ENCODE measurements at places on chromosomes 6 and 20. TPM values are rescaled to one million over a fixed set of nuclear protein-coding genes. Genes with fewer than 3 reads are reported as not detected.
A peak's percentile ranks its signal among the peaks of the same experiment; 100 is the strongest.

- no peak for DNase-seq
These were observed 73.7 kb downstream of the FARS2 start for GRCh38 chr6:5335020-5335419.

DNA sequence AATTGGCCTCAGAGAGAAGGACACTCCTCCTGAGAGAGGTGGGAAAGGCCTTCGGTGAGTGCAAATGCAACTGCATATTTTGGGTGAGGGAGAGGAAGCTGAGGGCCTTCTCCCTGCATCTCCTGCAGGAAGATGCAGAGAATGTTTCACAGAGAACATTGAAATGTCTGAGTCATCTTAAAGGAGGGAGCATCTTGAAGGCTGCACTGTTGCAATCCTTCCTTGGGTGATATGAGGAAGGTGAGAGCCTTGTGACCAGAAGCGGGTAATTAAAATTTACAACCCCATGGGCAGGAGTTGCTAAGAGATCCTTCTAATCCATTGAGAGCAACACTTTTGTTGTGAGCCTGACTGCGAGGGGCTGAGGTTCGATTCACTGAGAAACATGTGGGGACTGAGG is 375.7 kb upstream of the MARCKS start:
- no peak for DNase-seq

DNA sequence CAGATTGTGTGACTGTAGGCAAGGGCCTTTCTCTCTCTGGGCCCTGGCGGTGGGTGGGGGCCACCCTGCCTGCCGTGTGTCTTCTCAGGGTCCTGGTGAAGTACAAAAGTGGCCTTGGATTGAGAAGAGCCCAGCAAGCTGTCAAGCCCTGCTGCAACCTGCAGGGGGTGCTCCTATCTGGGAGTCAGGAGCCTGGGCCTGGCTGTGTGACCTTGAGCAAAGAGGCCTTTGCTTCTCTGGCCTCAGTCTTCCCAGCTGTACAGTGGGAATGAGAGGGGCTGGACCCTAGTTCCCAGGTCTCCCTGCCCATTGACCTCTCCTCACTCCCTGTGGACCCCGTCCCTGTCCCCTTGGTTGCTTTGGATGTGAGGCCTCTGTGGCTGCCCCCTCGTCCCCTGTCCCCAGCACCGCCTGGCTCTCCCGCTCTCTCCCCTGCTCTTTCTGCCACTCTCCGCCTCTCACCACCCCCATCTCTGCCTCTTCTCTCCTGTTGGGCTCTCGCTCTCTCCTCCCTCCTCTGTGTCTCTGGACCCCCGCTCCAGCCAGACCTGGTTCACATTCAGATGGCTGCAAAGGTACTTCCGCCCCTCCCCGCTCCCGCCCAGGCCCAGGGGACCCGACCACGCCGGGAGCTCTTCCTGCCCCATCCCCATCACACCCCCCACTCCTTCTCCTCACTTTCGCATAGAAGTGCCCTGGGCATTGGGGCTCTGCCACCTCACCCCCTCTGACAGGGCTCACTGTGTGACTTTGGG is 46.7 kb downstream of the SRC start:
- DNase-seq, result no peak

DNA sequence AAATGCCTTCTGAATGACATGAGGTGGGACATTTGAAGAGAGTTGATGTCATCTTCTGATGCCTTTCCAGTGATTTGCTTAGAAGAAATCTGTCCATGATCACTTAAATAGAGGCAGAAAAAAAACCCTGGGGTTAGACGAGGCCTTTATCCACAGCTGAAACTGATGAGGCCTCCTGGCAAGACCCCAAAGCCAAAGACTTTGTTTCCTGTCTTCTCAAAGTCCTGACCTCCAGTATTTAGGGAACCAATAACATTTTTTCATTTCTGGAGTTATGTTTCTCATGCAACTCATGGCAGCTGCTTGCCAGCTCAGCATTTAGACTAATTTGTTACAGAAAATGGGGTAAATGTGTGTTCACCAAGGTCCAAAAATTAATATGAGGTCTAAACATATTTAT is 248.0 kb upstream of the PRDM1 start:
- DNase-seq, result no peak

DNA sequence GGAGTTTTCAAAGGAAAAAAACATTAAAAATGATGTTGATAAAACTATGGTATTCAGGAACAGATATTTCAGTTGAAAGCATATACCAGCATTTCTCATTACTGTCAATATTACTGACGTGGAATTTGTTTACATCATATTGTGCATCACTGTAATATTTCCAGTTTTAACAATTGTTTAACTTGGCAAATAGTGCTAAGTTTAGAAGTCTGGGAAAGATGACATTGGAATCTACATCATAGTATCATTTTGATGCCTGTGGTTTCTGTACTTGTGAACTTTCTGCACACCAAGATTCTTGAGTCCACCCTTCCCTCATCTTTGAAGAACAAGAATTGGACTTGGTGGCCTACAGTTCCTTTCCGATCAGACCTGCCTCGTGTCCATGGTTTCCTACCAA is 98.1 kb downstream of the RALGAPA2 start:
- DNase-seq, result no peak

GRCh38 chr20:31909253-31910070 is 39.0 kb downstream of the TTLL9 start:
- no peak for DNase-seq

DNA sequence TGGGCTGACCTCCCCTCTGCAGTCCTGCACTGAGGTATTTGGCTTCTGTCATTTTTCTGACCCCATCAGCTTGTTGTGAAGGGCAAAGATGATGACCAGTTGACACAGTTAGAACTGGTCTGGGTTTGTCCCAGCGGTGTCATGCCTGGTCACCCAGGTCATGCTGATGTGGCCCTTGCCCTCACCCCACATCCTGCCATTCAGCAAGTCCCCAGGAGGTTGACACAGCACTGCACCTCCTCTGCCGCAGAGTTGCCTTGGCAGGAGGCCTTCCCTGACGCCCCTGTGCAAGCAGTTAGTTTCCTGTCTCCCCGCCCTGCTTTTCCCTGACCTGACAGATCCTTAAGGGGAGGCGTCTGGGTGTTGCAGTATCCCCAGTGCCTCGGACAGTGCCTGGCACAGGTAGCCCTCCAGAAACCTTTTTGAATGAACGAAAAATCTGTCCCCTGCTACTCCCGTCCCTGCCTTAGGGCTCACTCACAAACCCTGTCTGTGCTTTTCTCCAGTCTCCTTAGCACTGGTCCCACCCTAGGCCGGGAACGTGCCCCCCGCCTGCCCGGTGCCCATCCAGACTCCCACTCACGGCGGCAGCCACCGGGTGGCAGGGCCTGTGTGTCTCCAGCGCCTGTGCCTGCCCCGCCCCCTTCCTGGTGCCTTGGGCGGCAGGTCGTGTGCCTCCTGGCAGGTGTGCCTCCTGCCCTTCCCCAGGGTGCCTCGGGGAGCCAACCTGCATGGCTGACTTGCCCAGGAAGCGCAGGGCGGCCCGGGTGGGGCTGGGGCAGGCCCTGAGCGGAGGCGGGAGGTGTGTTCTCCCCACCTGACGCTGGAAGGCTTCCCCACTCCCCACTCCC is 146.3 kb upstream of the RNF24 start:
- DNase-seq, result no peak

- no peak for DNase-seq
These were observed 17.2 kb upstream of the WFDC10A start for GRCh38 chr20:45612314-45612713.

DNA sequence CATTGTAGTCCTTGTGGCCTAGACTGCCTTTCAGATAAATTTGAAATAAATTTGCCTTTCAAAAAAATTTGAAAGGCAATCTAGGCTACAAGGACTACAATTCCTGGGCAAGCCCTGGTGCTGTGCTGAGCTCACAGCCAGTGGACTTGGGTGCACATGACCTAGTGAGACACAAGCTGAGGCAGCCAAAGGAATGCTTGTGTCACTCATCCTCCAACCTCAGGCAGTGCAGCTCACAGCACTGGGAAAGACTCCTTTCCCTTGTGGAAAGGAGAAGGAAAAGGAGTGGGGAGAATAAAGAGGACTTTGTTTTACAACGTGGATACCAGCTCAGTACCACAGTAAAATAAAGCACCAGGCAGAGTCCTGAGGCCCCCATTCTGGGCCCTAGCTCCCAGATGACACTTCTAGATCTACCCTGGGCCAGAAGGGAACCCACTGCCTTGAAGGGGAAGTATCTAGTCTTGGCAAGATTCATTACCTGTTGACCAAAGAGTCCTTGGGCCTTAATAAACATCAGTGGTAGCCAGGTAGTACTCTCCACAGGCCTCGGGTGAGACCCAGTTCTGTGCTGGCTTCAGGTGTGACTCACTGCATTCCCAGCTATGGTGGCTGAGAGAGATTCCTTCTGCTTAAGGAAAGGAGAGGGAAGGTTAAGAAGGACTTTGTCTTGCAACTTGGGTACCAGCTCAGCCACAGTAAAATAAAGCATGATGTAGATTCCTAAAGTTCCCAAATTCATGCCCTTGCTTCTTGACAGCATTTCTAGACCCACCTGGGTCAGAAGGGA is 659.7 kb upstream of the FLRT3 start:
- DNase-seq, result no peak

- DNase-seq, result peak; percentile 19
These were observed 26.9 kb downstream of the DDX27 start for GRCh38 chr20:49245921-49246740.

DNA sequence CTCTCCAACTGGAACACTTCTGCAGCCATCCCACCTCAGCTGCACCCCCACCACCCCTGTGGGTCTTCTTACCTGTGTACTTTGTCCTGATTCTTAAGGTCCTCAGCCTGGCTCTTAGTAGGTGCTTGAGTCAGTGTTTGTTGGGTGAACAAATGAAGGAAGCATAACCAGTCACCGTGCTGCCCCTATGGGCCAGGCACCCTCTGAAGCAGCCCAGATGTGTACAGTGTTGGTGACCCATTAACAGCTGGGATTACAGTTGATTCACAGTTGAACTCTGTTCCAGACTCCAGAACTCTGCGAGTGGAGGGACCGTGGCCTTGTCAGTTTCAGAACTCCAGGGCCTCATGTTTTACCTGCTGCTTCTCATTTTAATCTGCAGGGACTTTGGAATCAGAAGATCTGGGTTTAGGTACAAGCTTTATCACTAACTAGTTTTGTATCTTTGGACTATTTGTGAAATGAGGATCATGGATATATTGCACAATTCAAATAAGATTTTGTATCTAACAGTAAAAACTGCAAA is 203.8 kb downstream of the TMEM242 start:
- DNase-seq, result no peak

GRCh38 chr6:47152666-47153403 is 110.7 kb upstream of the ADGRF1 start:
- no peak for DNase-seq

DNA sequence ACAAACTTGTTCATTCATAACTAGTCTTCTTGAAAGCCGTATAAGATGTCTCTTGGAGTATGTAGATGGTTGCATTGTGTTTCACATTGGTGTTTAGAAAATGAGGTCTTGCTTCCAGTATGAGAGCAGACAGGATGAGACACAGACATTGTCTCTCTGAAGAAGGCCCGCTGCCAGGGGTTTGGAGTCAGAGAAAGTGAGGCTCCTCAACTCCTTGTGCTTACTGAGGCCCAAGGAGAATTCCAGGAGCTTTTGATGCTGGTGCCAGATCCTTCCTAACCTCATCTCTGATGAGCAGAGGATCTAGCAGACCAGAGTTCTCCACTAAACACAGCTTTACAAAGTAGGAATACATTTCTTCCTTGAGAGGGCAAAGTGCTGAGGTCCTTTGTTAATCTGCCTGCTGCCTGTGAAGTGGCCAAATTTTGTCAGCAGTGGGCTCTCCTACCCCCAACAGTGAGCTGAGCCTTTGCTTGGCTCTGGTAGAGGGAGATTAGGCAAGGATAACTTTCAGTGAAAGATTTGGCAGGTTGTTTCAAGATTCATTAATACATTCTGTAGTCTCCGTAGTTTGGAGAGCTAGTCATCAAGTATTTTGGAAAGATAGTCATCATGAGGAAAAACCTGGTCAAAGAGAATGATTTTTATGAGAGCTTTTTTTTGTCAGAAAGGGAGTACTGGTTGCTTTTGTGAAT is 9.7 kb downstream of the MAPRE1 start:
- no peak for DNase-seq

- no peak for DNase-seq
These were observed 117.0 kb upstream of the KCNK16 start for GRCh38 chr6:39439342-39440038.

DNA sequence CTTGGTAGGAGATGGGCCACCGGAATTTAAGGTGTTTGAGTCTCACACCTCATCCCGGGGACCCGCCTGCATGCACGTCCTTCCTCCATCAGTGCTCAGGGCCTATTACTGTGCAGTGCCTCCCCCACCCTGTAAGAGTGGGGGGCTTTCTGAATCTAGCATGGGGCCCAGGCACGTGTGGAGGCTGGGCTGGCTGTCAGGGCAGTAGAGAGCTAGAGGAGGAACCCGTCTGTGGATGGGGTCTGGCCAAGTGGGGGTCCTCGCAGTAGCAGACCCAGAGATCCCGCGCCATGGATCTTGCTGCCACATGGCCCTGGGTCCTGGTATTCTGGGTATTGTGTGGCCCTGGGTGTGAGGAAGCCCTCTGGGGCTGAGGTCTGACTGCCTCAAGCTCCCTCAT is 42.9 kb downstream of the SRC start:
- no peak for DNase-seq

DNA sequence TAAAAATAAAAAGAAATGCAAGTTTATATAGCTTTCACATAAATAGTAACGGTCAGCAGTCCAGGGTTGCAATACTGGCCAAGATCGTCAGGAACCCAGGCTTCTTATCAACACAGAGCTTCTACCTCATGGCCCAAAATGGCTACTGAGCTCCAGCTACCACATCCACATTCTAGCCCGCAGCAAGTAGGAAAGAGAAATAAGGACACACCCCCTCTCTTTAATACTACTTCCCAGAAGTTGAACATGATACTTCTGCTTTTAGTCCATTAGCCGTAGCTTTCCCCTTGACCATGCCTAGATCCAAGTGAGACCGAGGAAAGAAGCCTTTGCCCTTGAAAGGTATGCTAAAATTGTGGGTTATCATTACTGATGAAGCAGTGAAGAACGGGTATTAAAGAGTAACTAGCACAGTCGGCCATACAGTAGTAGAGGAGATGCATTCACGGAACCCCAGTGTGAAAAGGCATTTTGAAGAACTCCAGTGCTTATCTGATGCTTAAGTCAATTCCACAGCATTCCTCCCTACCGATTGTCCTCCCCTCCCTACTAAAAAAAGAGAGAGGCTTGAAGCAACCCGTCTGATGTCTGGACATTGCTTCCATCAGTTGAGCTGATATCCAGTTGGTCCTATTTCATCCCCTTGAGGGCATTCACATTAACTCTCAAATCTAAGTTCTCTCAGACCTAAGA is 226.9 kb upstream of the RREB1 start:
- DNase-seq, result no peak

- no peak for DNase-seq
These were observed 64.3 kb downstream of the IRF4 start for GRCh38 chr6:455835-456234.

- DNase-seq, result no peak
These were observed 77.1 kb upstream of the FRMD1 start for GRCh38 chr6:168155821-168156741.

Gene CALHM6
- total RNA-seq, result 8.5 TPM

Gene UBE2J1
- total RNA-seq, result 48.5 TPM

Gene RHAG
- 2.4 TPM for total RNA-seq

Gene SPATA25
- total RNA-seq, result 3.0 TPM

Gene C6orf163
- total RNA-seq, result 6.5 TPM

Gene PGBD1
- 11.5 TPM for total RNA-seq

Gene HFE
- 8.9 TPM for total RNA-seq

Gene ABHD16B
- not detected for total RNA-seq

Gene CABLES2
- 4.0 TPM for total RNA-seq

Gene TRIM15
- total RNA-seq, result not detected

Gene TJAP1
- total RNA-seq, result 18.2 TPM

Gene GABRR2
- 0.89 TPM for total RNA-seq

Gene SAMD10
- 6.9 TPM for total RNA-seq
